ENCODE measurements at places on chromosomes 11 and 22. TPM values are rescaled to one million over a fixed set of nuclear protein-coding genes. Genes with fewer than 3 reads are reported as not detected.

CCDC89 gene
- total RNA-seq = not detected

DENND6B gene
- total RNA-seq = 5.5 TPM

FGF19 gene
- total RNA-seq = not detected

IGSF9B gene
- 13.9 TPM for total RNA-seq

LMO2 gene
- 0.66 TPM for total RNA-seq

C11orf42 gene
- not detected for total RNA-seq

FAM180B gene
- not detected for total RNA-seq

PPP2R5B gene
- 48.0 TPM for total RNA-seq

ANGPTL5 gene
- not detected for total RNA-seq

RAPSN gene
- total RNA-seq = 0.51 TPM

PGA4 gene
- not detected for total RNA-seq

DESI1 gene
- total RNA-seq = 67.2 TPM

FAM89B gene
- total RNA-seq = 21.6 TPM

TRIM29 gene
- total RNA-seq = 60.9 TPM

PLAAT2 gene
- total RNA-seq = 0.58 TPM

CPT1A gene
- total RNA-seq = 31.8 TPM

KRTAP5-11 gene
- not detected for total RNA-seq
